SK-N-SH (cell line): ENCODE measurements at places on chromosomes 16 and 17.

- DNase-seq, result no peak
Observed at GRCh38 chr17:61352781-61353491, 46.7 kb upstream of the TBX2 start.

DNA sequence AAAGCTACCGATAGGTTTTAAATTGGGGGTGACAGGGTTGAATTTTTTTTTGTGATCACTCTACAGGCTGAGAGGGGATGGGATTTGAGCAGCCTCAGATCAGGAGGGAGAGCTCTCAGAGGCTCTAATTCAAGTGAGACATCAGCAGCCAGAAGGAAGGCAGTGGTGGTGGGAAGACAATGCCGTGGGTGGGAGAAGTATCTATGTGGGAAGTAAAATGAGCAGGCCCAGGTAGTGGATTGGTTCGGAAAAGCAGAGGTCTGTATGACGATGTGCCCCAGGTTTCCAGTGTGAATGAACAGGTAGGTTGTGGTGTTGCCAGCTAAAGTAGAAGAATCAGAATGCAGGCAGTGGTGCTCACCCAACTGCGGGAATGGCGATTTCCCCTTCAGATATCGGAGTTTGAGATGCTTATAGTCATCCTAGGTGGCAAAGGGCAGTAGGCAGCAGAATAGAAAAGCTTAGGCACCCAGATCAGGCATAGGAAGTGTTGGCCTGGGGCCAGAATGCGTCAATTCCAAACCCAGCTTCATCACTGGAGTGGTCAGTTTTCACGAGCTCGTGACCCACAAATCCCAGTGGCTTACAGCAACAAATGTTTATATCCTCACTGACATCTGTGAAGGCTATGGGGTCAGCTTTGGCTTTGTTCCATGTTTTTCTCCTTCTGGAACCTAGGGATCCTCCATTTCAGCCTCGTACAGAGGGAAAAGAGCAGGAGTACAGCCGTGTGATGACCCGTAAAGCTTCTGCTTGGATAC, 24.0 kb downstream of the MEOX1 start:
- DNase-seq, result no peak

DNA sequence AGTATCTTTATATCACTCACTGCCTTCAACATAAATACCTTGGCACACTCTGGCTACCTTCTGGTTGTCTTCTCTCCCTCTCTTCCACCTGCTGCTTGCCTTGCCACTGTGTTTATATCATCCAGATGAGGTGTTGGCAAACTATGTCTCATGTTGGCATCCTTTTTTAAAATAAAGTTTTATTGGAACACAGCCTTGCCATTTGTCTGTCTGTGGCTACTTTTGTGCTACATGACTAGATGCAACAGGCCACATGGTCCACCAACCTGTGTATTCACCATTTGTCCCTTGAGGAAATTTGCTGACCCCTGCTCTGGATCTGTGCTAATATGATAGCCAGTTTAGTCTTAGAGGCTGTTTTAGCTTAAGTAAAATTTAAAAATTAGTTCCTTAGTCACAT, 36.8 kb downstream of the NSRP1 start:
- DNase-seq, result no peak

- DNase-seq, result no peak
Observed at GRCh38 chr17:75241502-75241901, 19.9 kb downstream of the GGA3 start.

GRCh38 chr17:68033636-68034451, 1.7 kb upstream of the KPNA2 start:
- DNase-seq, result peak; percentile 51
